ENCODE measurements at places on chromosomes 5 and 9.

GRCh38 chr9:116208417-116209232 is 55.0 kb downstream of the PAPPA start:
- DNase-seq: no peak

- DNase-seq: peak; percentile 14
Observed at GRCh38 chr5:72268753-72269410, 51.2 kb downstream of the MRPS27 start.

GRCh38 chr5:5584751-5585150 is 162.3 kb downstream of the ICE1 start:
- no peak for DNase-seq

- DNase-seq: no peak
Observed at GRCh38 chr5:139880416-139881142, 85.0 kb downstream of the PSD2 start.

GRCh38 chr5:41763081-41763480 is 107.1 kb downstream of the OXCT1 start:
- DNase-seq: no peak

- DNase-seq: no peak
Observed at GRCh38 chr5:170200876-170201275, 31.9 kb upstream of the C5orf58 start.

GRCh38 chr5:14226992-14227391 is 83.8 kb downstream of the TRIO start:
- DNase-seq: no peak

DNA sequence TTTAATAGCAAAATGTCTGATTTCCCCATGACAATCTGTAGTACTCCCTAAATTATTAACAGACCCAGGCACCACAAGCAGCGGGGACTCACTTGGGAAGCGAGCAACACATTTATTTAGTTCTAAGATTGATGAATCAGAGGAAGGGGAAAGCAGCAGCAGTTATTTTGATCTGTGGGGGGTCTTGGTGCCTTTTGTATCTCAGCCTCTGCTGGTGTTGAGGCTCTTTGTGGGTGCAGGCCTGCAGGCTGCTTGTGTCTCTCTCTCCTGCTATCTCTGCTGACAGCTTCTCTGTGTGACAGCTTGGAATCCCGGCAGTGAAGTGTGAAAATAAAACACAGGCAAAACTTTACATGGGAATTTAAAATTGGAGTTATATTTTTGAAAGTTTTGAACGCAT is 878.2 kb upstream of the DMAC1 start:
- DNase-seq: no peak

DNA sequence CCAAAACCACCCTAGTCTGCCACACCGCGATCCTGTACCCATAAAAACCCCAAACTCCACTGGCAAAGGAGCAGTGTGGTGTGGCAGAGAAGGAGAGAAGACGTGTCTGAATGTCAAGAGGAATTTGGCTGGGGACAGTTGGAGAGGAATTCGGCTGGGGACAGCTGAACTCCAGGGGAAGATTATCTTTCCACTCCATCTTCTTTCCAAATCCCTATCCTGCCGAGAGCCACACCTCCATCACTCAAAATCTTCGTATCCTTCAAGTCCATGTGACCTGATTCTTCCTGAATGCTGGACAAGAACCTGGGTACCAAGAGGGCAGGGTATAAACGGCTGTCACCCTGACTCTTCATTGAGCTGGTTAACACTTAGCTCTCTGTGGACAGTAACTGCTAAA is 448.1 kb downstream of the ARHGEF28 start:
- no peak for DNase-seq

GRCh38 chr5:116830079-116830478 is 255.5 kb upstream of the SEMA6A start:
- DNase-seq: no peak

DNA sequence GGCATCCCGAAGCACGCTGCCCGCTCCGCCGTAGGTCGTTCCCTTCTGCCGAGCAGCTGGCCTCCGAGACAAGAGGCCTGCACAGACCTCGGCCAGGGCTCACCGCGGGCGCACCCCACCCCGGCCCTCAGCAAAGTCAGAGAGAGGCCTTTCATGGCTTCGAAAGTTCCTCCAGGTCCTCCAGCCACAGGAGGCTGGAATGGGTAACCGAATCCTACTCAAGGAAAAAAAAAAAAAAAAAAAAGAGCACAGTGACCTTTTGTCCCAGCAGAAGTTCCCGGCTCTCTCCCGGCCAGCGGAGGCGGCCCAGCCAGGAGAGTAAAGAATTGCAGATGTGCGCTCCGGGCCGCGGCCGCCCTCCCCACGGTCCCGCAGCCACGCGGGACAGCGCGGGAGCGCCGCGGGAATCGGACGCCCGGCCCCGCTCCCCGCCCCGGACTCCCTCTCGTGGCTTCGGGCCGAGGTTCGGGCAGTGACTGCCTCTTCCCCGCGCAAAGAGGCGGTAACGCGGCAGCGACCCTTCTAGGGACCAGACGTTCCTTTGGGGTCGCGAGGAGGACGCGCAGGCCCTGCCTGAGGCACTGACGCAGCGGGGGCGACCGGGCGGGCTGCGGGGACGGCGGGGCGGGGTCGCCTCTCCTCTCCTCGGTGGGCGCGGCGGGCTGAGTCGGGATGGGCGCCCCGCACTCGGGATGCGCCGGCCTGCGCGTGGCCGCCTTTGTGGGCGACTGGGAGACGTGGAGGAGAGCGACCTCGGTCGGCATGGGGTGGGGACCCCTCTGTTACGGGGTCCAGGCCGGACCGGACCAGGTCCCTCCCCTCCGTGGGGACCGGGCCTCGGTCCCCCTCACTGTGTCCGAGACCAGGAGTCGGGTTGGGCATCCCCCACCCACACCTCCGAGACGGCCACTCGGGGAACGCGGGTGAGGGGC is 754 bp downstream of the GFPT2 start:
- DNase-seq: no peak

- DNase-seq: no peak
Observed at GRCh38 chr9:217950-218349, 3.3 kb downstream of the DOCK8 start.

GRCh38 chr9:16515207-16515606 is 355.3 kb downstream of the BNC2 start:
- no peak for DNase-seq

- no peak for DNase-seq
Observed at GRCh38 chr9:83199240-83199639, 136.3 kb upstream of the RASEF start.

GRCh38 chr5:141603923-141604717 is 14.7 kb downstream of the DIAPH1 start:
- peak; percentile 15 for DNase-seq

GRCh38 chr9:97362777-97363545 is 48.9 kb upstream of the TDRD7 start:
- no peak for DNase-seq

DNA sequence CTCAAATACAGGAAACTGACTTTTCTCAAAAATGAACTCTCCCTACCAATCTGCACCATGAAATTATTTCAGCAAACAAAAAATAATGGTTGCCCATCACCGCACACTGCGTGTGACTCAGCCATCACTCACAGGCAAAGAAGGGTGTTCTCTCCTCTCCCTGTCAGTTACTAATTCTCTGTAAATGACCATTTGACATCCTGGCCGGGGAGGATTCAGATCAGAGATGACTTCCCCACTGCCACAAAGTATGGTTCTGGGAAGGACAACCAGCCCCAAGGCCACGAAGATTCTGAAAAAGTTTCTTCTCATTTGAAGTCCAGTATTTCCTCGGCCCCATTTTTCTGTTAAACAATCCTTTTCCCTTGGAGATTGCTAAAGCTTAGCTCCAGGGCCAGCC is 199.4 kb downstream of the AUH start:
- no peak for DNase-seq

DNA sequence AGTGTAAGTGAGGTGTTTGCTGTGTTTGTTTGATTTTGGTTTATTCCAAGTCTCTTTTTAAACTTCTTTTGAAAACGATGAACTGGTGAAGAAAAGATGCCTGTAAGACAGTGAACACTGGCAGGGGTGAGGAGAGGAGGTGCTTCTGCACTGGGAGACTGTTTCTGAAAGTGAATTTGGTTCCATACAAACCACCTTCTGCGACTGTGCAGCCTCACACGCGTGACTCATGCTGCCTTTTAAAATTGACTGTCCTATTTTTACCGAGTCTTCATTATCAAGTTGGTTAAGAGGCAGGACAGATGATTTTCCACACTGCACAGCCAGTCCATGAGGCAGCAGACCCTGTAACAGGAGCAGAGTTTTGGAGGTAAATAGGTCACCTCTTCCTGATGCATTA is 340.6 kb downstream of the MTRR start:
- no peak for DNase-seq

- no peak for DNase-seq
Observed at GRCh38 chr5:118115791-118116190, 872.6 kb downstream of the DTWD2 start.

DNA sequence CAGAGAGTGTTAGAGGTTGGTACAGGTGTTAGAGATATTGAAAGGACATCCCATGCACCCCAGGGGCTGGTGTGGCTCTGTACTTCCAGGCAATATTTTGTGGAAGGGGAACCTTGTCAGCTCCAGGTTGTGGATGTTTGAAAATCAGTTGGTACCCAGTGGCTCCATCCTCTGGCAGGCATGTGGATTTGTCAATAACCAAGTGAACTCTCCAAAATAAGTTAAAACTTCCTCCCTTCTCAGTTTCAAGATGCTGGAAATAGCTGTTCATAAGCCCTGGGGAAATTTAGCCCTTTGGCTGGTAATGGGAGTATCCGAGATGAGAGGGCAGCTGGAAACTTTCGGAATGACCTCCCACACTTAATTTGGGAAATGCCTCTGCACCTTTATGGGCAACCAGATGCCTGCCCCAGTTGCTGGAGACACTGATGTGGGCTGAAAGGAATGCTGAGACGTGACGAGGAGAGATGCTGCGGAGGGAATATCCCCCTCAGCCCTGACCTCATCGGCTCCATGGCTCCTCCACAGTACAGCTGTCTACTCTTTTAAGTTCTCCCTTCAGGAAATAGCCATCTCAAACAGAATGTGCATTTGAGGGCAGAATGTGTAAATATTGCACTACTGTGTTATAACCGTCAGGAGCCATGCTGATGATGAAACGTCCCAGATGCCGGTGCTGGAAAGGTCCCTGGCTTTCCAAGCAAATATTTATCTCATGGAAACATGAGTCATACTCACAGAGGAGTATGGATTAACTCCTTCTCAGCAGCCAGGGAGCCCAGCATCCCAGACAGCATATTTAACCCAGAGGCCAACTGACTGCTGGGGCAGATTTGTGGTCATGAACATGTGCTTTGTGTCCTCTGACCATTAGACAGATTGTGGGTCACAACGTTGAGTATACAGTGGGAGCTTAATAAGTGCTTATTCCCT is 29.5 kb downstream of the TGFBI start:
- DNase-seq: no peak

GRCh38 chr9:1747417-1747967 is 267.7 kb upstream of the SMARCA2 start:
- no peak for DNase-seq

- no peak for DNase-seq
Observed at GRCh38 chr9:97857606-97858392, 4.8 kb downstream of the FOXE1 start.

GRCh38 chr9:136133191-136133958 is 14.7 kb upstream of the TMEM250 start:
- no peak for DNase-seq

- DNase-seq: no peak
Observed at GRCh38 chr5:165143741-165144140, 1638.3 kb downstream of the MAT2B start.

DNA sequence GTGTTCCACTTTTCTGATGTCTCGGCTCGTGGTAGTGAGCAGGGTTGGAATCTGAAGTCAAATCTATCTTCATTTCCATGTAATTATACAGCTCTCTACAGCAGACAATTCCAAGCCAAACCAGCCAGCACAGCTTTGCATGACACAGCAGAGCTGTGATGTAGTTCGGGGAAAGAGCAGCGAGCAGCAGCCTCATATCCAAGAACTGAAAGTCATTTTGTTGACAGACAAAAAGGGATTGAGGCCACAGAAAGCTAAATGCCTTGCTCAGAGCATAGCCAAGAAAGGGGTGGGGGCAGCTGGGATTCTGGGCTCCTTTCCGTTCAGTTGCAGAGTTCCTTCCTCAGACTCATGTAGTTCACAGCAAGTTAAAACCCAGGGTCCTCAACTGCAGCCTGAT is 32.1 kb downstream of the LCP2 start:
- no peak for DNase-seq

- DNase-seq: no peak
Observed at GRCh38 chr5:175351126-175351525, 92.9 kb downstream of the DRD1 start.

- no peak for DNase-seq
Observed at GRCh38 chr9:77663754-77664153, 15.6 kb upstream of the GNA14 start.

GRCh38 chr9:32456564-32456963 is 69.4 kb downstream of the RIGI start:
- no peak for DNase-seq

DNA sequence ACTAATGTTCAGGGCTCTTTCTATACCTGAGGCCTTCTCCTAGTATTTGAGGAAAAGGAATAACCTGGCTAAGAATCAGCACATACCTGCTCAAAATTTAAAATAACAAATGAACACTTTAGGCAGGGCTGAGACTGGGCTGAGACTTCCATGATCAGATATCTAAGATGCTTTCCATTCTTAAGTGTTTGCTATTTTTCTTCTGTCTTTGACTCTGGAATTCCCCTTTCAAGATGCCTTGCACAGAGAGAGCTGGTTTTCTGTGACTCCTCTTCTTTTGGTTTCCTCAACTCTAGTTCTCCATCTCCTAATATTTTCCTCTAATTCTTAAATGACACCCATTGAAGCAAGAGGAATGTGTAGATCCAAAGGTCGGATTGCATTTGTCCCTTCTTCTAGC is 61.1 kb downstream of the DPYSL3 start:
- DNase-seq: no peak

DNA sequence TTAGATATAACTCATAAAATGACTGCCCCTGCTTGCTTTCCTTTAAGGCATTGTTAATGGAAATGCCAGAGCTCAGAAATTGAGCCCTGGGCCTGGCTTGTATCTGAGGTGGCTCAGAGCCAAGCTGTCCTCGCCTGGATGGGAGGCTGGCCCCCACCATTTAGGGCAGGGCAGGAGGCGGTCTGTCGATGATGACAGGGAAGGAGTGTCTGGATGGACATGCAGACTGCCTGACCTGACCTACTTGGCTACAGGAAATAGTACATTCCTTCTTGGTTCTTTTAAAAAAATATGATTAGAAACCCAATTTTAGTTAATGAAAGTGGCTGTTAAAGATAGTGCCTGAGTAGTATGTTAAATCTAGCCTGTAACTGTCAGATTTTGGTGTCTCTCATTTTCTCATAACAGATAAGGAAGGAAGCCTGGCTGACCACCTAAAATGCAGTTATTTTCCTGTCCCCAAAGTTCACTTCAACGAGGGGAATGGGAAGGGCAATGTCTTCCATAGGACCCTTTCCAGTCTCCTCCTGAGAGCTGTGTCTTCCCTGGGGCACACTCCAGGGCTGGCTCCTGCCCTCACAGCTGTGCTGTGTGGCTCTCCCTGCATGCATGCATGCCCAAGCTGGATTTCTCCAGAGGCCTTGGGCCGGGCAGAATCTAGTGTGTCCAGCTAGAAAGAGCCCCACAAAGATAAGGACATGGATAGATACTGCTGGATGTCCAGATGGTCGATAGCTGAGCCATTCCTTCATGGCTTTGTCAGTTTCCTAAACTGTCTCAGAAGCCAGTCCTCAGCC is 42.3 kb downstream of the MACROH2A1 start:
- no peak for DNase-seq
